ENCODE measurements at places on chromosomes 7 and 10.

GRCh38 chr7:107077699-107078516, 33.4 kb downstream of the PRKAR2B start:
- DNase-seq, result no peak

DNA sequence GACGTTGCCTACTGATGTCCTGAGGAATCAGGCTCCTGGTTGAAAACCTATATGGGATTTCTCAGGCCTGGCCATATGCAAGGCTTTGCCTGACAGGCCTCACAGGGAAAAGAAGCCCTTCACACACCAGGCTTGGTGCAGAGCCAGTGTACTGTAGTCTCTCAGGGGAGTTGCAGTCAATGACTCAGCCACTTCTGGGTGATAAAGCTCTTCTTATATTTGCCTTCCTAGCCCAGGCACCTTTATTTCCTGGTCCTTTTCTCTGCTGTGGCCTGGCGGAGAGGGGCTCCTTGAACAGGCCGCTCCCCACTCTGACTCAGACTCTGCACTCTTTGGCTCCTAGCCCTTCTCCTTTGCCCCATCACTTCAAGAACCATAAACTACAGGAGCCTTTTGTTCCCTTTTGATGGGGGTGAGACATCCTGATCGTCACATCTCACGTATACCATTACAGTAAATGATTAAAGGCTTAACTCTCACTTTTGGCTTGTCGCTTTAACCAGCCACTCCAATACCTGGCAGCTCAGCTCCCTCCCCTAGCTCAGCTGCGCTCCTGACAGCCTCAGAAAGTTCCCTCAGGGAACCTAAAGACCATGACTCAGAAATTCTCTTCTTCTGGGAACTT, 33.5 kb downstream of the DPY19L1 start:
- DNase-seq, result no peak

DNA sequence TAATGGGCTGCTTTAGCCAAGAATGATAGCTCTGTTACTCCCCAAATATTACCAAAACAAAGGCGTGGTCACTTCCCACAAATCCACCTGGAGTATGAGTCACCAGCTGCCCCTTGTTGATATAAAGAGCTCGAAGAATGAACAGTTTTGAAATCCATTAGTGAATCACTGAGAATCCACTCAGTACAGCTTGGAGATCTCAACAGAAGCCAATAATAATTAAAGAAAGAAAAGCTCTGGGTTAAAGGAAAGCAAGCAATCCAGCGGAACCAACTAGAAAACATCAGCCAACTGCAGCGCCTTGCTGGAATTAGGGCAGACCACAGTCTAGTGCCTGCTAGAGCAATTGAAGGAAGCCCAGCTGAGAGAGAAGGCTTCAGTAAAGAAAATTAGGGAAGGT, 576.0 kb upstream of the C7orf33 start:
- no peak for DNase-seq

DNA sequence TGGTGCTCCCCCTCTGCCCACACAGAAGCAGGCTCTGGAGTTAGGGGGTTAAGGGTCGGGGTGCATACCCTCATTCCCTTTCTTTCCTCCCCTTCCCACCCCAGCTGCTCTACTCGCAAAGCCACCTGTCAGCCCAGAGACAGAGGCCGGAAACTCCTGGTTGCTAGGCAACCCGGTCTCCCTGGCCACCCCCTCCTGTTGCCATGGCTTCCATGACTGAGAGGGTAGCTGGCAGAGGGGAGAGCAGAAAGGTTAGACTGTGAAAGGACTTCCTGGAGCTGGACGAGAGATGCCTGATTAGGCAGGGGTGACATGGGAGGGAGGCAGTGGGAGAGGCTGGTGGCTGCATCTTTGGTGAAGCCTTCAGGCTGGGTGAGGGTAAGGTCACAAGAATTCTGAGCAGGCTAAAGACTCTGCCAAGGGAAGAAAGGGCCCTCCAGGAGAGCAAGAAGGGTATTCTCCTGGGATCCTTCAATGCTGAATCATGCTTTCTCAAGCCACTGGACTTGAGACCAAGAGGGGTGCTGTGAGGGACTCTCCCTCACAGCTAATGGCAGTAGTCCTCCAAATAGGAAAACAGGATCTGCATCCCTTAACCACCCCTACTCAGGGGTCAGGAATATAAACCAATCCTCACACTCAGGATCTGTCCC, 5.4 kb downstream of the PSD start:
- no peak for DNase-seq

GRCh38 chr10:93376372-93377293, 105.5 kb downstream of the MYOF start:
- DNase-seq, result peak; percentile 30

GRCh38 chr7:128718967-128719642, 20.1 kb upstream of the CALU start:
- no peak for DNase-seq

- no peak for DNase-seq
Measured at GRCh38 chr10:44984671-44985101, 6.1 kb upstream of the DEPP1 start.

DNA sequence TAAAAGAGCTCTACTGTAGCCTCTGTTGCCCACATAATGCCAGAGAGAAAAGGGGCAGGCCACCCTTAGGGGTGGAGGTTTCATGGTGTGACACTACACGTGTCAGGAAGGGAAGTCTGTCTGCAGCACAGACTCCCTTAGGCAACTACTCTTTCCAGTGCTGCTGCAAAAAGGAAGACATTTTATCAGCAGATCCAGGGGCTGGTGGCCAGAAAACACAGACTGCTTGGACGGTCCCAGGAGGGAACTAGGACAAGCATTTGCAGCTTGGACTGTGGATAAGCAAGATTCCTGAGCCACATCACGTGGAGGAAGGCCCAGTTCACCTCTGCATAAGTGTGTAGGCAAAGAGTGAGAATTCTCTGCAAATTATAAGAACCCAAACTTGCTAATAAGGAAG, 220.8 kb downstream of the FANK1 start:
- no peak for DNase-seq

DNA sequence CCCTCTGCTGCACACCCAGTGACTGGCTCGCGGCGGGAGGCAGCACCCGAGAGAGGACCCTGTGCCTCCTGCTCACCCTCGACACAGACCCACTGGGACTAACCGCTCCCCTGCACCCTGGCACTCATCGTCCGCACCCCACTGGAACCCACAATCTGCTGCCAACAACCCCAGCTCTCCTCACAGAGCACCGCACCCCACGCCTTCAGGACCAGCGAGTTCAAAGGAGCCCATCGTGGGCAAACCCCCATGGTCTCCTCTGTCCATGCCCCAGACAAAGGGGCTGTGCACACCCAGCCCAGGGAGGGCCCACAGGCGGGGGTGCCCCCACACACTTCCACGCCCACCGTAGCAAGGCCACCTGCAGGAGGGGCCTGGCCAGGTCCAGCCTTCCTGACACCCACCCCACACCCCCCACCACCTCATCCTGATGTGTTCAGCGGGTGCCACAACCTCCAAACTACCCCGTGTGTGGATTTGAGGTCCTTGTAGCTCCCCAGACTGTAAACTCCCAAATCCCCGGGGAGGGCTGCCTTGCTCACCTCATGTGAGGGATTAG, 14.0 kb downstream of the RASGEF1A start:
- no peak for DNase-seq

GRCh38 chr7:157768198-157768597, 431.4 kb downstream of the DNAJB6 start:
- DNase-seq, result no peak

DNA sequence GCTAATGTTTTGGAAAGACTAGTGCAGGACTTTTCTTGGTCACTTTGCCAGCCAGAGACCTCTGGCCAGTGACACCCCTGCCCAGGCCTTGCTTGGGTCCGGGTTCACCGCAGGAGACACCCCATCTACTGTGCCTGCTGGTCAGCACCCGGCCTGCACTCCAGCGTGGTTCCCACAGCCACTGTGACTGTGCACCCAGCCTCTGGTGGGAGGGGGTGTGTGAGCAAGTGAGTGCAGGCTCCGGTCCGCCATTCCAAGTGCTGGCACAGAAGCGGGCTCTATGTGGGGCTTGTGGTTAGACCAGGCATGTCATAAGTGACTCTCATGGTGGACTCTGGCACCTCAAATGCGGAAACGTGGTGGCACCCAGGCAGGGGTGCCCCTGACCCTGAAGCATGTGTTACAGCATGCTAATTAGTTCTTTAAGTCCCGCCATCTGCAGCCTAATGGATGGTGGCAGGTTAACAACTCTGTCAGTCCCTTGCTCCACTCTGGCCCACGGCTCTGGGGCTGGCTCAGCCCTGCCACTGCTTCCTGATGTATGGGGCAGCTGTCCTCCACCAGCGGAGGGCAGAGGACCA, 311.9 kb upstream of the HGF start:
- no peak for DNase-seq

- no peak for DNase-seq
Measured at GRCh38 chr10:87865241-87865881, 1.9 kb downstream of the PTEN start.

DNA sequence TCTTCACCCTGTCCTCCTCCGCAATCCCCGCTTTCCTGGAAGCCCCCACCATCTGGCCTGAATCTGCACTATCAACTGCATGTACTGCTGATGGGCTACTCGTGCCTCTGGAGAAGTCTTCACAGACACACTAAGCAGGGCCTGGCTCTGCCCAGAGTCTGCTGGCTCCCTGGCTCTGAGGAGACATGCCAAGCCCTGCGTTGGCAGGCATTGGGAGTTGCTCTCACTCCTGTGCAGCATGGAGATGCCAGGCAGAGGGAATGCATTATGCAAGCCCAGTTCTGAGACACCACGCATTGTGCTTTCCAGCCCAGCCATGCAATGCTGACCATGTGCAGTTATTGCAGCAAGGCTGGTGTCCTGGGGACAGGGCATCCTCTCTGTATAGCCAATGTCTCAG, 314.6 kb downstream of the CXCL12 start:
- DNase-seq, result no peak

- no peak for DNase-seq
Measured at GRCh38 chr7:121966276-121966934, 93.4 kb downstream of the PTPRZ1 start.
